ENCODE measurements at places on chromosomes 3 and 15.

- no peak for DNase-seq
Observed at GRCh38 chr3:160185751-160186150, 39.5 kb upstream of the C3orf80 start.

GRCh38 chr3:164326714-164327113 lies 751.6 kb downstream of the SI start:
- no peak for DNase-seq

- DNase-seq: no peak
Observed at GRCh38 chr15:71002316-71002715, 109.7 kb downstream of the LRRC49 start.

- DNase-seq: no peak
Observed at GRCh38 chr15:50576166-50576565, 29.7 kb upstream of the USP50 start.

GRCh38 chr3:108227131-108227530 lies 4.9 kb upstream of the IFT57 start:
- DNase-seq: no peak

- DNase-seq: no peak
Observed at GRCh38 chr3:9696480-9697220, 7.0 kb upstream of the CPNE9 start.

DNA sequence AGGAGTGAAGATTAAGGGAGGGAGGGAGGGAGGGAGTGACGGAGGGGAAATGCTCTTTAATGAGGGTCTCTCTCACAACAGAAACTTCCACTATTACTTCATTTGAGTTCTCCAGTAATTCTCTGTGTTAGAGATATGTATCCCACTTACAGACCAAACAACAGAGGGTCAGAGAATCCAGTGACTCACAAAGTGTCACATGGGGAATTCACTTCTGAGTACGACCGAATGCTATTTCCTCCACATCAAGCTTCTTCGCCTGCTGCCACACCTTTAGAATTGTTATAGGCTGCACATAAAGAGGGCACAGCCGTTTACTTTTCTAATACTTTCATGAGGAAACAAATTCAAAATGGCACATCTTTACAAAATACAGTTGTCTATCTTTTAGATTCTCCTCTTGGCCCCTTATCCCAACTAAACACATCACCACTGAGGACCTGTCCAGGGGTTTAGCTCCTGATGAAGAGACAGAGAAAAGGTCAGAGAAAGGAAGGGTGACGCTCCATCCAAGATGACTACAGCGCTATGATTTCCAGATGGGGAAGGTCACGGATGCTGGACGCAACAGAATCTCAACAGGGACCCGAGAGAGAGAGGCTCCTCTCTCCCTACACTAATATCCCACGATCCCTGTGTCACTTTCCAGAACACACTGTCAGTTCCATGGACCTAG lies 119.0 kb downstream of the XXYLT1 start:
- peak; percentile 47 for DNase-seq

DNA sequence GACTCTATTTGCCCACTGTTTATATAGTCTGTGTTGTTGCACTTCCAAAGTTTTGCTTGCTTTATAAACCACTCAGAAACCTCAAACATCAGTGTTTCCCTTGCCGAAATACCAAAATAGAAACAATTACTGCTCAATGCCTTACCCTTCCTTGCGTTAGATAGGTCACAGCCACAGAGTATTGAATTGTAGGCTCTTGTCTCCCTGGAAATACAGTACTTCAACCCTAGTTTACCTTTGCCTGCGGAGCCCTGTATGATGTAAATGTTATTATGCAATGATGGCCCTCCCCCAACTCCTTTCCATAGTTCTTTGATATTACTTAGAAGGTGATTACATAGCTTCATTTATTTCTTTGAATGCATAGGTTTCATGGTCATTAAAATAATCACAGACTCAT lies 44.2 kb downstream of the SOX2 start:
- DNase-seq: no peak

Data from RWPE1 (cell line).